ENCODE measurements at places on chromosomes 1 and 21. TPM values are rescaled to one million over a fixed set of nuclear protein-coding genes. Genes with fewer than 3 reads are reported as not detected.
A peak's percentile ranks its signal among the peaks of the same experiment; 100 is the strongest.

GRCh38 chr1:58857680-58858673 is 74.1 kb upstream of the JUN start:
- H3K36me3 ChIP-seq: no peaks in the 10 kb centered on the region
- H3K27me3 ChIP-seq: no peaks in the 10 kb centered on the region
- H3K27ac ChIP-seq: peak overlapping the region; percentile 53
- H3K4me3 ChIP-seq: no peak overlapping the region

DNA sequence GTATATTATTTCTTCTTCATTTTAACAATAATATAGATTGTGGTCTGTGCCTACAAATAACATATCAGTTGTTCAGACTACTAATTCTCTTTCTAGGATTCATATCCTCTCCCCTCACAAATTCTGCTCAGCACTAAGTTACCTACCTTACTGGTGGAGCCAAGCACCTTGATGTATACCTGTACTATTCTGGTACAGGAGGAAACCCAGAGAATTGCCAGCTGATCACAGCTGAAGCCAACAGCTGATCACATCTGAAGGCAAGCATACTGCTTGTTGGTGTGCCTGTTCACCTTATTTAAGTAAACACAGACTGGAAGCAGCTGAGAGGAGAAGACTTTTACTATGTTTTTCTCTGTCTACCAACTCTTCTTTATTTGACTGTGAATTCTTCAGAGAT is 101.8 kb downstream of the PBX1 start:
- DNase-seq: no peak
- H3K36me3 ChIP-seq: no peaks in the 10 kb centered on the region
- H3K4me1 ChIP-seq: peaks cover 7% of the 10 kb centered on the region
- no peaks in the 10 kb centered on the region for H3K27me3 ChIP-seq
- H3K27ac ChIP-seq: no peak overlapping the region

- H3K4me1 ChIP-seq: peaks cover 30% of the 10 kb centered on the region
- H3K27ac ChIP-seq: no peak overlapping the region
- peaks cover 42% of the 10 kb centered on the region for H3K36me3 ChIP-seq
- H3K27me3 ChIP-seq: peaks cover 3% of the 10 kb centered on the region
- no peak for DNase-seq
These were observed 23.9 kb downstream of the TRPM2 start for GRCh38 chr21:44377201-44377921.

GRCh38 chr1:76274302-76274701 is 199.8 kb downstream of the ST6GALNAC3 start:
- DNase-seq: no peak
- H3K4me1 ChIP-seq: peaks cover 40% of the 10 kb centered on the region
- no peak overlapping the region for H3K4me3 ChIP-seq

GRCh38 chr1:14064649-14065442 is 364.9 kb downstream of the PRDM2 start:
- no peak overlapping the region for H3K4me3 ChIP-seq
- H3K27ac ChIP-seq: no peak overlapping the region
- H3K36me3 ChIP-seq: no peaks in the 10 kb centered on the region
- H3K4me1 ChIP-seq: no peaks in the 10 kb centered on the region
- DNase-seq: no peak
- H3K27me3 ChIP-seq: no peaks in the 10 kb centered on the region

GRCh38 chr1:225750420-225750819 is 27.2 kb upstream of the SRP9 start:
- no peak overlapping the region for H3K27ac ChIP-seq
- H3K4me3 ChIP-seq: no peak overlapping the region
- H3K27me3 ChIP-seq: peaks cover 2% of the 10 kb centered on the region
- no peaks in the 10 kb centered on the region for H3K36me3 ChIP-seq
- peaks cover 4% of the 10 kb centered on the region for H3K4me1 ChIP-seq

GRCh38 chr1:24253571-24253970 is 65.6 kb upstream of the GRHL3 start:
- no peak for DNase-seq
- no peaks in the 10 kb centered on the region for H3K36me3 ChIP-seq
- H3K27me3 ChIP-seq: peaks cover 11% of the 10 kb centered on the region
- H3K4me3 ChIP-seq: no peak overlapping the region
- H3K27ac ChIP-seq: no peak overlapping the region

GRCh38 chr1:114299331-114299975 is 145.8 kb upstream of the SYT6 start:
- no peak for DNase-seq
- peaks cover 11% of the 10 kb centered on the region for H3K27me3 ChIP-seq
- peaks cover 5% of the 10 kb centered on the region for H3K4me1 ChIP-seq
- H3K4me3 ChIP-seq: no peak overlapping the region

GRCh38 chr21:44954281-44954771 is 14.5 kb downstream of the SLX9 start:
- no peak overlapping the region for H3K27ac ChIP-seq
- no peak for DNase-seq
- H3K4me3 ChIP-seq: no peak overlapping the region
- H3K27me3 ChIP-seq: no peaks in the 10 kb centered on the region
- peaks cover 28% of the 10 kb centered on the region for H3K36me3 ChIP-seq

- no peaks in the 10 kb centered on the region for H3K36me3 ChIP-seq
- no peak for DNase-seq
- H3K4me3 ChIP-seq: no peak overlapping the region
- H3K27ac ChIP-seq: no peak overlapping the region
- H3K4me1 ChIP-seq: no peaks in the 10 kb centered on the region
- H3K27me3 ChIP-seq: no peaks in the 10 kb centered on the region
These were observed 275.4 kb upstream of the BEND5 start for GRCh38 chr1:49052102-49052501.

- H3K27ac ChIP-seq: no peak overlapping the region
- H3K27me3 ChIP-seq: no peaks in the 10 kb centered on the region
- no peaks in the 10 kb centered on the region for H3K36me3 ChIP-seq
- H3K4me3 ChIP-seq: no peak overlapping the region
- no peak for DNase-seq
These were observed 106.1 kb downstream of the RWDD3 start for GRCh38 chr1:95340061-95340460.

DNA sequence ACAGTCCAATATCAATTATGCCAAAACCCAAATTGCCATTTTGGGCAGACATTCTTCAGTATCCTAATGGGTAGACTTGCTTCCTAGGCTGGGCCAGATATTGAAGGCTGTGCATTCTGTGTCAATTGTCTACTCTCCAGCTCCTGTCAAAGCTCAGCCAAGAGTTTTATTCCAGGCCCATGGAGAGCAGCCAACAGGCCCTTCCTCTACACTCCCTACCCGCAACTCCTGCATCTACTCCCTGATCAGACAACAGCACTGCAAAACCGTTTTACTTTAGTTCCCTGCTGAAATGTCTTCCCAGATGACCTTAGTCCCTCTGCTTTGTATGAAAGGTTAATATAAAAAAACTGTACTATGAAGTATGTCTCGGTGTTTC is 6.6 kb upstream of the ADORA3 start:
- H3K4me1 ChIP-seq: peaks cover 39% of the 10 kb centered on the region
- H3K36me3 ChIP-seq: no peaks in the 10 kb centered on the region
- no peak for DNase-seq
- no peak overlapping the region for H3K27ac ChIP-seq
- H3K27me3 ChIP-seq: no peaks in the 10 kb centered on the region
- no peak overlapping the region for H3K4me3 ChIP-seq

- peaks cover 1% of the 10 kb centered on the region for H3K27me3 ChIP-seq
- H3K27ac ChIP-seq: no peak overlapping the region
- H3K4me1 ChIP-seq: no peaks in the 10 kb centered on the region
- no peaks in the 10 kb centered on the region for H3K36me3 ChIP-seq
These were observed 404.8 kb downstream of the DUSP10 start for GRCh38 chr1:221337106-221337505.

GRCh38 chr1:22177354-22178003 is 34.6 kb upstream of the WNT4 start:
- H3K36me3 ChIP-seq: no peaks in the 10 kb centered on the region
- no peak for DNase-seq
- H3K4me3 ChIP-seq: no peak overlapping the region

- H3K36me3 ChIP-seq: no peaks in the 10 kb centered on the region
- H3K4me1 ChIP-seq: no peaks in the 10 kb centered on the region
- H3K4me3 ChIP-seq: no peak overlapping the region
- DNase-seq: no peak
These were observed 58.4 kb upstream of the KAZN start for GRCh38 chr1:14539953-14540563.

DNA sequence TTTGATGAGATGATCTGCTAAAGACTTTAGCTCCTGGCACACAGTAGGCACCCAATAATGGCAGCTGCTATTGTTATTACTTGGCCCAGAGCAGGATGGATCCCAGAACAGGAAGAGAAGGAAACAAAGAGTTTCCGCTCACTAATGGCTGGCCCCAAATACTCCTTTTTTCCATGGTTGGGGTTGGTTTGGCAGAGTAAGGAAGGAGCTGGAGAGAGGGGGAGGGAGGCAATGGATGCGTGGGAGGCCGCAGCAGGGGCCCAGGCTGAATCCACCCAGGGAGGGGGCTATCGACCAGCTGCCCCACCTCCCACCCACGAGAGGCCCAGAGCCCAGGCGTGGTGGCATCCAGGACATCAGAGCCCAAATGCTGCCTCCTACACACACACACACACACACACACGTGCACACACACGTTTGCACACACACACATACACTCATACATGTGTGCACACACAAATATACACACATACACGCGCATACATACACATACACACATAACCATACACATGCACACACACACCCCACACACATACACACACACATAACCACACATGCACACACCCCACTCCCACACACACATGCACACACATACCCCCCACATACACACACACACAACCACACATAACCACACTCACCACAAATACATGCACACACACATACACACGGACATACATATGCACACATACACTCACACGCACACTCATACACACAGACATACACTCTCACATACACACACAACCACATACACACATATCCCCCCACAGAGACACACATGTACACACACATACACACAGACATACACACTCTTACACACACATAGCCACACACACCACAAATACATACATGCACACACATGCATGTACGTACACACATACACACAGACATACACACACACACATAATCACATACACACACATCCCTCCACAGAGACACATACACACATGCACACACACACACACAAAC is 25.2 kb downstream of the C1QB start:
- no peak overlapping the region for H3K4me3 ChIP-seq
- no peaks in the 10 kb centered on the region for H3K36me3 ChIP-seq
- DNase-seq: no peak

- H3K27ac ChIP-seq: peak within 1 kb of the TSS; percentile 27
- H3K27me3 ChIP-seq: peaks cover 66% of the 10 kb centered on the region
- peaks cover 8% of the 10 kb centered on the region for H3K36me3 ChIP-seq
- DNase-seq: peak; percentile 44
- peaks cover 27% of the 10 kb centered on the region for H3K4me1 ChIP-seq
These were observed at the start of gene BCAR3 for GRCh38 chr1:93681101-93681988. Gene BCAR3 (minus strand): TSS chr1:93681837. CDS start chr1:93674930, 6,907 bp downstream.

GRCh38 chr1:182181167-182181572 is 119.7 kb upstream of the ZNF648 start:
- no peak overlapping the region for H3K4me3 ChIP-seq
- DNase-seq: no peak
- H3K27ac ChIP-seq: no peak overlapping the region
- H3K36me3 ChIP-seq: no peaks in the 10 kb centered on the region

GRCh38 chr1:183218971-183219615 is 33.0 kb downstream of the LAMC2 start:
- no peak overlapping the region for H3K27ac ChIP-seq
- no peak overlapping the region for H3K4me3 ChIP-seq
- H3K4me1 ChIP-seq: peaks cover 7% of the 10 kb centered on the region

SH2D5 gene
- total RNA-seq: not detected

BGLAP gene
- 2.7 TPM for total RNA-seq

PIP5K1A gene
- 61.1 TPM for total RNA-seq

AMY1C gene
- total RNA-seq: not detected

STUM gene
- not detected for total RNA-seq

OR6K3 gene
- total RNA-seq: not detected

GNG4 gene
- 0.18 TPM for total RNA-seq

CHIA gene
- not detected for total RNA-seq

GBP6 gene
- 0.25 TPM for total RNA-seq

SNRPE gene
- 163 TPM for total RNA-seq

All from activated CD4-positive, alpha-beta memory T cell treated with anti-CD3 and anti-CD28 coated beads, Interleukin-2, amount 10 ng/mL, durations not matched to agents 7 days and 5 days (primary cell).